ENCODE measurements at places on chromosomes 11 and 22.

DNA sequence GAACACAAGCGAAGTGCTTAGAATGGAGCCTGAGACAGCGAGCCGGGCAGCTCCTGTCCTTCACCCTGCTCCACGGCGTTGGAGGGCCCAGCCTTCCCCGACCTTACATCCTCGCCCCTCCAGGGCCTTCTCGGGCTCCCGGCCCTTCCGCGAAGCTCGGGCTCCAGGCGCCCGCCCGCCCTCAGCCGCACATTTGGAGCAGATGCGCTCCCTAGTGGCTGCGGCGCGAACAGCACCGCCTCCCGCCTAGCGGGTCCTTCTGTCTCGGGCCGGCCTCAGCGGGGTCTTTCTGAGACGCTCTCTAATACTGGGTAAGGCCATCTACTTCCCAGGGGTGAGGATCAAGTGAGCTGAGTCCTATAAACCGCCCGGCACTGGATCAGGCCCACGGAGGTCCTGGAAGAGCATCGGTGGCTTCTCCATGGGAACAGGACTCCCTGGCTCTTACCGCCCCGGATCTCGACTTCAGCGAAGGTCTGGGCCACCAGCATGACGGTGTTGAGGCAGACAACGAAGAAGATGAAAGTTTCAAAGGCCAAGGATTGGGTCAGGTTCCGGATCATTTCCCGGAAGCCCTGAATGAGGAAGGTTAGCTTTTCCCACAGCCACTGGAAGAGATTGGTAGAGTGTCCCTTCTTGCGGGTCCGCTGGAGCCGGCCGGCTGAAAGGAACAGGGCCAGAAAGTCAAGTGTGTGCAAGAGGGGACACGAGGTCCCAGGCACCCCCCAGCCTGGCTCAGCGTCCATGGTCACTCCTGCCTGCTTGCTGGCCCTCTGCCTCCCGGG, 3.7 kb downstream of the CATSPER1 start:
- peak; percentile 24 for DNase-seq

GRCh38 chr11:86669424-86669823, 3.0 kb downstream of the ME3 start:
- DNase-seq: no peak

DNA sequence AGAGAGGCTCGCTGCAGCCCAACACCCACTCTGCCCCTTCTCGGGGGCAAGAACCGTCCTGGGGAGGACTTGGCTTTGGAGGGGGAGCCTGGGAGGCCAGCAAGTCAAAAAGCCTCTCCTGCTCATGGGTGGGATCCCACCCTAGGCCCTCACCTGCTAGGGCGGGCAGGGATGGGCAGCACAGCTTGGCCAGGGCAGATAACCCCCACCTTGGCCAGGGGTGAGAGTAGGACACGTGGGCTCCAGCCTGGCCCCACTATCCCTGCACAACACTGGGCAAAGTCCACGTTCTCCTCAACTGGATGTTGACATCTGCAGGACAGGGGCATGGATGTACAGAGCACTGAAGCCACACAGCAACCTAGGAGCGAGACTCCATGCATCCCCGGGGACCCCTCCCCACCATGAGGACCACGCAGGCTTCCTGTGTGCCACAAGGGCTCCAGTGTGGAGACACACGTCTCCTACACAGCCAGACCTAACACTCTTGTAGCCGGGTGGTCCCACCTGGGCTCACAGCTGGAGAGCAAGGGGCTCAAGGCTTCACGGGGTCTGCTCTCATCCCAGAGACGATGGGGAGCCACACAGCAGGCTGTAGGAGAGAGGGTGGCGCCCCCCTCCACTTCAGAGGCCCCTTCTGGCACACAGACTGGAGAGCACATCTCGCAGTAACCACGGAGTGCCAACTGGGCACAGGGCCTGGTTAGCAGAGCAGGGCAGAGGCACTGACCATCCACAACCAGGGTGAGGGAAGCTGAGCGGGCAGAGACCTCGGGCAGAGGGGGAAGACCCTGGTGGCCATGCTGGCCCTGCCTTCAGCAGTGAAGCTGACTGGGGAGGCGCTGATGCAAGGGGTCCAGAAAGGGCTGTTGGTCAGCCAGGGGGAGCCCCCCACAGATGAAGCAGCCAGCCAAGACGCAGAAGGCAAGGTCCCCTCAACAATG, 171.1 kb downstream of the CRYBB2 start:
- no peak for DNase-seq

DNA sequence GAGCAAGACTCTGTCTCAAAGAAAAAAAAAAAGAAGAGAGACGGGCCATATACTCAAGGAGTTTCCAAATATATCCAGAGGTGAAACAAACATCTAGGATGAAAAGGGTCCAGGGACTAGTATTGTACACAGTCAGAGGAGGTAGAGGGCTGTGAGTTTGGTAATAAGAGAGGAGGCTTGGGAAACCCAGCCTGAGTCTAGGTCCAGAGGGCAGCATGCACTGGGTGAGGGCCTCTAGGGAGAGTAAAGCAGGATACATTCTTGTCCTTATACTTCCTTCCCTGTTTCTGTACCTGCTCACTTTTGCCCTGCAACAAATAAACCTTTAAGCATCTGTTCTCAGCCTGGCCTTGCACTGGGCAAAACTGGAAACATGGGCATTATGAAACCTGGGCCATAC, 31.5 kb downstream of the STIM1 start:
- DNase-seq: no peak

GRCh38 chr11:132427611-132428010, 1057.2 kb downstream of the NTM start:
- DNase-seq: peak; percentile 30

GRCh38 chr11:130725421-130726233, 190.7 kb downstream of the SNX19 start:
- no peak for DNase-seq

GRCh38 chr22:25202290-25202921, 2.7 kb downstream of the CRYBB3 start:
- DNase-seq: peak; percentile 26

DNA sequence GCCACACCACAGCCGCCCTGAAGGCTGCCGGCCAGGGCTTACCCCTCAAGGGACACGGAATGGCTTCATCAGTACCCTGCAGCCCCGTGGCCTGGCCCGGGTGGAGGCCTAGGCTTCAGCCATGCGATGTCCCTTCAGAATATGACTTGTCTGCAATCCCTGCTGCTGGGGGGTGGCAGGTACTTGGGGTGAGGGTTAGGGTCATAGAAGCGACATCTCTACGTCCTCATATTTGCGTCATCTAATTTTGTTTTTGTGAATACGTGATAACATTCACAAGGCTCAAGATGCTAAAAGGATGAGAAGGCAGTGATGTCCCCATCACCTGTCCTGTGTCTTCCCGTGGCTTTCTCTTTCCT, 6.4 kb downstream of the CCND1 start:
- no peak for DNase-seq

GRCh38 chr22:46677323-46678002, 57.3 kb downstream of the GRAMD4 start:
- no peak for DNase-seq

DNA sequence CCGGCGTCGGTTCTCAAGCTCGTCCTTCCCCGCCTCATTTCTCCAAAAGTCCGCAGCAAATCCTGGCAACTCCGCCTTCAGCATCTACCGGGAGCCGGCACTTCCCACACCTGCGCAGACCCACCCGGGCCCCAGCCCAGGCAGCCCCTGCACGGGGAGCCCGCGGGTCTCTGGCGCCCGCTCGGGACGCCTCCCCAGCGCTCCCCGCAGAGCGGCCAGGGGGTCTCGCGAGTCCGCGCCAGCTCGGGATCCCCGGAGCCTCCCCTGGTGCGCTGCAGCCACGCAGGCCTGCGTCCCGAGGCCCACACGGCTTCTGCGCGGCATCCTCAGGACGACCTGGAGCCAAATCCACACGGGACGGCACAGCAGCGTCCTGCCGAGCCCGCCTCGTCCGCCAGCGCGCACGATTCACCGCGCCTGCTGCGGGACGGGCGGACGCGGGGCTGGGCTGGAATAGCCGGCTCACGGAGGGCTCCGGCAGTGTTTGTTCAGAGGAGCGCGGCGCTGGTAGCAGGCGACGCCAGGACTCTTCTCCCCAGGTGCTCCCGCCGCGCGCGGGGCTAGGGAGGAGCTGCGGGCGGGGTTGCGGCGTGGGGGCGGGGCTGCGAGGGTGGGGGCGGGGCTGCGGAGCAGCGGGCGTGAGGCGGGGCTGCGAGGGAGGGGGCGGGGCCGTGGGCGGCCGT, 816 bp upstream of the PHRF1 start:
- no peak for DNase-seq

DNA sequence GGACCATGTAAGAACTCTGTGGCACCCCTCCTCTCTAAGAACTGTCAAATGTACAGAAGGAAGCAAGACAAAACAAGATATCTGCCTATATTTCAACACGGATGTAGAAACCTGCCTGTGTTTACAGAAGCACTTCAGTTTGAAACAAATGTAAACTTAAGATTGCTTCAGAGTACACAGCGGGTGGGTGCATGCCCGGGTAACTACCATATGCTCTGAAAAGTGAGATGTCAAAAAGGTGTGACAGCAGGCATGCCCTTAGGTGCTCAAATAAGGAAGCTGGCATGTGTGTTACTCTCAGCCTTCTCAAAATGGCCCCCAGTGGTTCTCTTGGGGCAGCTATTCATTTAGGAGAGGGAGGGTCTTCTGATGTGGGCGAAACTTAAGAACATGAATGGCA, 5.2 kb downstream of the ACP2 start:
- no peak for DNase-seq

DNA sequence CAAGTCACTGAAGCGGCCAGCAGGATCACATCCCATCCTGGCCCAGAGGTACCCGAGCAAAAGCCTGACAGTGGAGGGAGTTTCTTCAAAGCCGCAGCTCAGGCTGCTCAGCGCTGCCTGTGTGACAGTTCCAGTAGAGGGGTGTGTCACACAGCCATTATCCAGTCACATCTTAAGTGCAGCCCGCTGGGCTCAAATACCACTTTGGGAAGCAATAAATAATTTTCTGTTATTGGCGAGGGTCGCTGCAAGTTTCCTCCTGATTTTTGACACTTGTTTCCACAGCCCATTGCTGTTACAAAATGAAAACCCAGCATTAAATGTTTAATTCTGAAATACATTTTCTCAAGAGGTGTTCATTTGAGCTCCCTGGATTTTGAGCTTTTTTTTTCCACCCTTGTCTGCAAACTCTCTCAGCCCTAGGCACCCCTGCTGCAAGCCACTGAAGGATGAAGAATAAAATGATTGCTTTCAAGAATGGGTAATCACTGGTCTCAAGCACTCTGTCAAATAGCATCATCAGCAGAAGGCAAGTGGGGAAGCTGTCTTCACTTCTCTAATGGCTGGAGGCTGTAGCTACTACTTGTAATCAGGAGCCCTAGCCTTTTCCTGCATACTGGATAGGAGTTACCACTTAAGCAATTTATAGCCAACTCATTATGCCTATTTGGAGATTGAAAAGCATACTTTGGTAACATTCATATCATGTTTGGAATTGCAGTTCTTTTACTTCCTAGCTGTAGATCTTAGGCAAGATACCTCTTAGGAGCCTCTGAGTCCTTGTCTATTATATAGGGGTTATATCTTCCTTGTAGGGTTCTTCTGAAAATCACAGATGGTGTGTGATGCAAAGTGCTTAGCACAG, 373.7 kb downstream of the METTL15 start:
- DNase-seq: no peak

GRCh38 chr11:31767685-31768084, 43.4 kb downstream of the PAX6 start:
- DNase-seq: no peak

- DNase-seq: peak; percentile 70
These were observed 63.9 kb upstream of the CSNK2A3 start for GRCh38 chr11:11416917-11417316.

DNA sequence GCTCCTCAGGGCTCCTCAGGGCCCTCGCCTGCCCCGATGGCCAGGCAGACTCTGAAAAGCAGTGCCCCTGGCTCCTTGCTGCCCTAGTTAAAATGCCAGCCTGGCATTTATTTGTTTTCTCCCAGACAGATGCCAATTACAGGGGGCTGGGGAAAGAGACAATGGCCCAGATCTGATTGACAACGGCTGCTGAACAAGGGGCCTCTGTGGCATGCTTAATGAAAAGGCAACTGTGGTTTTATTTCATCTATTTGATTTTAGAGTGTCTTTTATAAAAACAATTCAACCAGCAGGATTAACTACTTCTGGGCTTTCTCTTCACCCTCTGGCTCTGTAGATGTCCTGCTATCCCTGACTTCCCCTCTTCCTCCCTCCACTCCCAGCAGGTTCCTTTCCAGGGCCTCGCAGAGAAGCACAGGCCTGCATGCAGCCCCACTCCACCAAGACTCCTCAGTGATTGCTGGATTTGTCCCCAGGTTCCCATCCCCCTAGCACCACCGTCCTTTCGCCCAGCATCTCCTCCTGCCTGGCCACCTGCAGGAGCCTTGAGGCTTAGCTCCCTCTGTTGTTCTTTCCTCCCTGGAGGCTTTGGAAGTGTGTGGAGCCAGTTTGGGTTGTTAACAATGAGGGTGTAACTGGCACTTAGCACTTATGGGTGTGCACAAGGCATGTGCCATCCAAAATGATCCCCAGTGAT, 171.1 kb downstream of the TENM4 start:
- DNase-seq: no peak

DNA sequence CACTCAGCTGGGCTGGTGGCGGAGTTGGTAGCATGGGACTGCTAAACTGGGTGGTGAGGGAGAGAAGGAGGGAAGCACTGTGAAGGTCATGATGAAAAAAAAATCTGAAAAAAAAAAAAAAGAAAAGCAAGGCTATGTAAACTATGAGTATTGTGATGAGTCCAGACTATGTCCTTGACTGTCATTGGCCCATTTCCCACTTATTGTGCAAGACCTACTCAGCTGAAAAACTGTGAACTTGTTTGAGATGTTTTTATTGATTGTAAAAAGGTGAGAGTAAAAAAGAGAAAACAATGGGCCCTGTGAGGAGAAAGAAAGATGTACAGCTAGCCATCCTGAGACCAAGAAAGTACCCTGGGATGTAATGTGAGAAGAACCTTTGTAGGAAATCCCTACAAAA, 798.4 kb upstream of the TENM4 start:
- no peak for DNase-seq

DNA sequence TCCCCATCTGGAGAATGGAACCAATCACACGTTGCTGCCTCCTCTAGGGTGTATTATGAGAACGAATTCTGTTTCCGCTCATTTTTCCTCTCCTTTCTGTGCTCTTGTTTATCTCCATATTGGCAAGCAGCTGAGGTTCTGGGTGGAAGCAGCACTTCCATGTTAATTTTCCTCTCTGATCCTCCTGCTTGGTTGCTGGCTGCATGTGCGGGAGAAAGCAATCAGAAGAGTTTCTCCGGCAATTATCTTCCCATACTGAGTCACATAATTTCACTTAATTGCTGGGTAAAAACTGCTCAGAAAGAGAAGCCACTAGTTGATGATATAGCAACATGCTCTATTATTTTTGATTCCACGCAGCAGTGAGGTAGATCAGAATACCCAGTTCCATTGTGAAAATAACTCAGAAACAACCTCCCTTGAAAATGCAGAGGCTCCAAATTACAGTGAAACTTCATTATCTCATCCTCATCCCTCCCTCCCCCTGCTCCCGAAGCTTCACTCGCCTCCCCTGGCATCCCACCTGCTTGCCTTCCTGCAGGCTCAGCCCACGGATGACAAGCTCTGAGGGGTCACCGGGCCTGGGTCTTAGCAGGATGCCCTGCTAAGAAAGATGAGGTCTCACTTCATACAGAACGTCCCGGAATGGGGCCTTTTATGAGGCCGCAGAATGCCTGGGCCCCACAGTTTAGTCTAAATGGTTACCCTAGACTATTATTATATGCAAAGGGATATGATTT, 20.4 kb downstream of the FXYD6 start:
- DNase-seq: no peak
